ENCODE measurements at places on chromosomes 7 and 10.

DNA sequence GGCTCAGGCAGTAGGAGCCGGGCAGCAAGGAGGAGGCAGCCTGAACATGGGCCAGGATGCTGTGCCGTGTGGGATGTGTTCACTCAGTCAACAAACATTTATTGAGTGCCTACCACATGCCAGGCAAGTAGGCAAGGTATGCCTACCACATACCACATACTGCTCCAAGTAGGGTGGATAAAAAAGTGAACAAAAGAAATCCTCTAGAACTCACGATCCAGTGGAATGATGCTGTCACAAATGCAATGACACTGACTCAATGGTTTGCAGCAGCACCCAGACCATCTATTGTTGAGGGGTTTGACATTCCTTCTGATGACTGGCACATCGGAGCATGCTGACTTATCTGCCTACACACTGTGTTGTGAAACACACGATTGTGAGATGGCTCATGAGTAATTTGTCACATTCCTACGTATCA lies 413.5 kb downstream of the NRG3 start:
- DNase-seq = no peak

DNA sequence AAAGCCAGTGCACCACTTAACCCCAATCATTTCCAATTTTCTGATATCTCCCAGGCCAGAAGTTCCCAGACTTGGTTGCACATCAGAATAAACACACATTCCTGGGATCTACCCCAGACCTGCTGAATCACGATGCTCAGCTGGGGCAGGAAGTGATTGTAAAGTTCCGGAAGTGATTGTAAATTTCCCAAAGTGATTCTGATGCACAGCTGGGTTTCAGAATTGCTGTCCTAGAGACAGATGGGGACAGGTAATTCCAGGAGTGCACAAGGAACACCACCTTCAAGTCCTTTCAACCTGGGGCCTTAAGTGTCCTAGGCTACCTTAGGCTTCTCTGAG lies 104.2 kb upstream of the EEPD1 start:
- no peak for DNase-seq

DNA sequence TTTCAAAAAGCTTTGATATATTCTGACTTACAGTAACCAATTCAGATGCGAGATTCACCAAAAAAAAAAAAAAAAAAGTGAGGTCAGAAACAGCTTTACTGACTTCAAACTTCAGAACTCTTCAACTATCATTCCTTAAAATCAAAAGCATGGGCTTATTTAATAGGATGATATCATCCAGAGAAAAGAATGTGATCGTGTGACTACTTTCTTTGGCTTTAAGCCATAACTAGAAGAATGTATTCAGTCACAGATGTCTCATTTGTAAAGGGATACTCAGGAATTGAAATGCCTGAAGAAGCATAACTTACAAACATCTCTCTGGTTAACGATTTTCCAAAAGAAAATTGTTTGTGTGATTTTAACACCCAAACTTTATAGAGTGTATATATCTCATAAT lies 11.5 kb downstream of the TPK1 start:
- DNase-seq = no peak

- no peak for DNase-seq
These were observed 201.9 kb downstream of the BMPER start for GRCh38 chr7:34107276-34107675.

- DNase-seq = no peak
These were observed 109.0 kb upstream of the VIPR2 start for GRCh38 chr7:159253657-159254056.

DNA sequence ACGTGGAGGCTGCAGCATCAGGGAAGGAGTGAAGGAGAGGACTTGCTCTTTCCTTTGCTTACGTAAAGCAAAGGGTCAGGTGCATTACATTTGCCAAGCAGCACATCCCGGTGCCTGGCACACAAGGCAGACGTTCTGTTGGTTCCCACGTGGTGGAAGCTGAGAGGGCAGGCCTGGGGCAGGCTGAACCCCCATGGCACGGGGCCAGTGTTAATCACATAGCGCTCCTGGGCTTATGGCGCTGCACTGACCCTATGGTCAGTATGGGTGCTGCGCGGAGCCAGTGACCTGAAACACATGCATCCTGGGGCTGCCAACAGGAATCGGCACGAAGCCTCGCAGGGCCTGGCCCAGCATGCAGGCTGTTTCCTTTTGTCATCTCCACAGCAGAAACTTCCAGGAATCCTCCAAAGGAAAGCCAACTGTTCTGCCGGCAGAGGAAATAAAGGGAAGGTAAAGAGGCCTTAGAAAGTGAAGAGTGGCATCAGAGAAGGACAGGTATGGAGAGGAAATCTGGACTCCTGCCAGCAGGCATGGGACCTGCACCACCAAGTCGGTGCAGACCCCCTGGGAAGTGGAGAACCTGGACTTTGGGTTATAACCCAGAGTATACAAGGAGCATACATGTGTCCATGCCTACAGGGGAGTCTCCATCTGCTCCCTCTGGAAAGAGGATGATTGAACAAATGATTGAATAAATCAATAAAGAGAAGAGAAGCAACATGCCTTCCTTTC lies 560.2 kb downstream of the TCERG1L start:
- no peak for DNase-seq

- no peak for DNase-seq
These were observed 24.8 kb downstream of the DUSP5 start for GRCh38 chr10:110522365-110522988.

DNA sequence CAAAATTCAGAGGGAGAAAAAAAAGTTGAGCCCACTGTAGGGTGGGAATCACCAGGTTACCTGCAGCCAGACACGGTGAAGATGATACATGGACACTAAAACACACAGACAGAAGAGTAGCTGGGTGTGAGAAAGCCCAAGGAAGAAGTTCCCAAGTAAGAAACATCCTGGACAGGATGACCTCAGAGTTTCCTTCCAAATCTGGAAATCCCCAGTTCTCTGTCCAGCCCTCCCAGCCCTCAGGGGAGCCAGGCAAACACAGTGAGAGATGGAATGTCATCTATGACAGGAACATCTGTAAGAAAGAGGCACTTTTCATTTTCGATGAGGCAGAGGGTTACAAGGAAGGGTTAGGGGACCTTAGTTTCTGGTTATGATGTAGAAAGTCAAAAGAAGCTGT lies 125.1 kb upstream of the LYZL1 start:
- DNase-seq = no peak

GRCh38 chr10:10626734-10627133 lies 390.9 kb upstream of the CELF2 start:
- DNase-seq = no peak

DNA sequence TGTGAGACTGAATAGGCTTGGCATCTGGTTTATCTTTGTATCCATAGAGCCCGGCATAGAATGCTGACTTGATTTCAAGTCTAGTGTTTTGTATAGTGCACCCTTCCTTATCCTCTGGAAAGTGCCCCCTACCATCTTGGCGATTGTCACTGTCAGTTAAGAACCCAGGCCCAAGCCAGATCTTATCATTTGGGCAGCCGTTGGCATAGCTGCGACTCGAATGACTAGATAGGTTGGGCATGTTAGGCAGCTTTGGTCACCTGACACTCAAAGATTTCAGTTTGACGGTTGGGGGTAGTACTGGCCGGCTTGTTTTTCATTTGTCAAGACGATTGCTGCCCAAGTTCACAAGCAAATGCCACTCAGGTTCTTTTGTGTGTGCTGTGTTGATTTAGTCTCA lies 6.6 kb downstream of the NIPSNAP2 start:
- DNase-seq = no peak

- no peak for DNase-seq
These were observed 209.8 kb upstream of the POM121L12 start for GRCh38 chr7:52825611-52826010.

DNA sequence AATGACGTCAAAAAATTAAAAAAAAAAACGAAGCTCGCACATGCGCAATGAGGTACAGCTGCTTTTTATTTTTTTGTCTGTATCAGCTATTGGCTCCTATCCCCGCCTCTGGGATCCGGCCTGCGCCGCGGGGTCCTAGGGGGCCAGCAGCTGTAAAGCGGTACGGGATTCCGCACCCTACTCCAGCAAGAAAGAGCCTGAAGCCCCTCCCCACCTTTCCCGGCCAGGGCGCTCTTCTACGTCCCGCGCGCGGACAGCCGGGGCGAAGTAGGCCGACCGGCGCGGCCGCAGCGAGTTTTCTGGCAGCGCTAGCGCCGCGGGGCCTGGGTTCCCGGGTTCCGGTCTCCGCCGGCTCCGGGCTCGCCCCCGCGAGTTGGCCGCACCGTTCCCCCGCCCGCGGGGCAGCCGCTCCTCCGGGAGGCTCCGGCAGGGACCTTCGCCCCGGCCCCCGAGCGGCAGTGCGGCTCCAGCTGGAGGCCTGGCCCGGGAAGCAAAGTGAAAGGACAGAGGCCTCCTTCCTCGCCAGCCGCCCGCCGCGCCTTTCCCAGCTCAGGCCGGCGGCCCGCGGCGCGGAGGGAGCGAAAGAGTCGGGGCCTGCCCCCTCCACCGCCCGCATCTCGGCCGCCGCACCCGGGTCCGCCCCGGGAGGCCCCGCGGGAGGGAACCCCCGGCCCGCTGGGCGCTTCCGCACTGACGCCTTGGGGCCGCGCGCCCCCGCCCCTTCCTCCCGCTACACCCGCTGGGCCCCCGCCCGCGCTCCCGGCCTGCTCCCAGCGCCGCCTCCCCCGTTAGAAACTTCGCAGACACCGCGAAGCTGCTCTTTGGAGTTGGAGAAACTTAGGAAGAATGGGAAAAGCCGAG lies 4.7 kb upstream of the SPAG6 start:
- no peak for DNase-seq

GRCh38 chr10:61465171-61465496 lies 12.0 kb upstream of the TMEM26 start:
- no peak for DNase-seq

GRCh38 chr10:62496925-62497324 lies 122.8 kb downstream of the ZNF365 start:
- DNase-seq = no peak

DNA sequence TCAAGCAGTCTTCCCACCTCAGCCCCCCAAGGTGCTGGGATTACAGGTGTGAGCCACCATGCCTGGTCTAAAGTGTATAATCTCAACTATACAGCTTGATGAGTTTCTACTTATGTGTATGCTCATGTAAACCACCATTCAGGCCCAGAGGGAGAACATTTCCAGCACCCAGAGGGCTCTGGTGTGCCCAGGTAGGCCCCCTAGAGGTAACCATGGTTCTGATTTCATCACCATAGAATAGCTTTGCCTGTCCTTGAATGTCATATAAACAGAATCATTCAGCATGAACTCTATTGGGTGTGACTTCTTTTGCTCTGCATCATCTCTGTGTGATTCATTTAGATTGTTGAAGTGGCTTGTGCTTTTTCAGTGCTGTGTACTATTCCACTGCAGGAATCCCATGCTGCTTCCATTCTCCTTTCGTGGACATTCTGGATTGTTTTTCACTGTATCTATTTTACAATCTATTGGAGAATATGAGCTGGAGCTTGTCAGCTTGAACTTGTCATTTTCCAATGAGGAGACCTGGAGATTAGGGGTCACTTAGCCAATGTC lies 35.2 kb downstream of the COL26A1 start:
- DNase-seq = no peak

All from stimulated activated CD8-positive, alpha-beta memory T cell treated with anti-CD3 and anti-CD28 coated beads, Interleukin-4, amount 100 ng/mL, for 1 hour (primary cell).